ENCODE measurements at places on chromosomes 4 and X.

DNA sequence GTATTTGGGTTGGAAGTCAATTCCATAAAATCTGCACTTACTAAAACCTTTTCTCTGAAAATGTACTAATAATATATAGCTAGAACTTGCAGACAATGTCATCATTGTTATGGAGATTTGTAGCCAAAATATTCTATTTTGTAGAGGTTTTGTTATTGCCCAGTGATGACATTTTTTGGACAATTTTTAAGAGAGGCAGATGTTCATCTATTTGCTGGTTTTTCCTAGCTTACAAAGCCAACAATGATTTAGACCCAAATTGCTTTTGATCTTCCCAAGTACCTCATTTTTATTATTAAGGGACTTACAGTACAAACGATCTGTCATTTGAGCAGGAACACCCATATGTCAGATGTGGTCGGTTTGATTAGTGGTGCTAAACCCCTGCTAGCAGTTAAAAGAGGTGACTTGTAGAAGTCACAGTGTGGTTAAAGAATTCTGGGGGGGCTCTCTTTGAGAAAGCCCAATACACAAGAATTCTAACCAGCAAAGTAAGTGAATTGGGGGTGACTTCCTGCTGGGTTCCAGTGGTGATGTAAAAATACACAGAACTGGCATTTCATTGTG lies 136.2 kb downstream of the KIT start:
- DNase-seq = no peak

DNA sequence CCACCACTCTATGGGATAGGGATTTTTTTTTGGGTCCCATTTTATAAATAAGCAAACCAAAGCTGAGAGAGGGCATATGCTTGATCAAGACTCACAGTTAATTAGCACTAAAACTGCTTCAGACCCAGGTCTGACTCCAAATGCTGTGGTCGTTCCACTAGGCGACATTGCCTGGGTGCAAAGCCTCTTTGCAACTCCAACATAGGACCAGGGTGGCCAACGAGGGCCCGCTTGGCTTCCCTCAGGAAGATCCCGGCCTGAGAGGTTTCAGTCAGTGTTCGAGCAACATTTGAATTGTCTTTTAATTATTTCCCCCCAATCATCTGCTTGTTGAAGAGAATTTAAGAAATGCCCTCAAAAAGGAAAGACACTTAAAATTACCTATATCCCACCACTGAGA lies 11.2 kb downstream of the PJA1 start:
- DNase-seq = no peak

- DNase-seq = no peak
Measured at GRCh38 chr4:187598196-187598595, 397.4 kb upstream of the ZFP42 start.

DNA sequence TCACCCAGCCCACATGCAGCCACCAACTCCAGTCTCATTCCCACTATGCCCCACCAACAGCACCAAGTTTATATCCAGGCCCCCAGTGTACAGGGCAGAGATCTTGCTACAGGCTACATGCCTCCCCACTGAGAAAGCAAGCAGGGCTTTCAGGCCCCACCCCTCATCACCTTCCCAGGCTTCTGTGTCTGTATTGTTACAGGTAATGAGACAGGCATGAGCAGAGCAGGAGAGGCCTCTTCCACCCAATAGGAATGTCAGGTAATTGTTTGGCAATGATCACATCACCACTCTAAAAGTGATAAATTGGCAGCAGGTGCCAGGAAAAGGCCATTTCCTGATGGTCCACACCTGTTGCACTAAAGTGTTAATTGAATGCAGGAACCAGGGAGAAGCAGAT lies 102.5 kb downstream of the ZNF518B start:
- no peak for DNase-seq

DNA sequence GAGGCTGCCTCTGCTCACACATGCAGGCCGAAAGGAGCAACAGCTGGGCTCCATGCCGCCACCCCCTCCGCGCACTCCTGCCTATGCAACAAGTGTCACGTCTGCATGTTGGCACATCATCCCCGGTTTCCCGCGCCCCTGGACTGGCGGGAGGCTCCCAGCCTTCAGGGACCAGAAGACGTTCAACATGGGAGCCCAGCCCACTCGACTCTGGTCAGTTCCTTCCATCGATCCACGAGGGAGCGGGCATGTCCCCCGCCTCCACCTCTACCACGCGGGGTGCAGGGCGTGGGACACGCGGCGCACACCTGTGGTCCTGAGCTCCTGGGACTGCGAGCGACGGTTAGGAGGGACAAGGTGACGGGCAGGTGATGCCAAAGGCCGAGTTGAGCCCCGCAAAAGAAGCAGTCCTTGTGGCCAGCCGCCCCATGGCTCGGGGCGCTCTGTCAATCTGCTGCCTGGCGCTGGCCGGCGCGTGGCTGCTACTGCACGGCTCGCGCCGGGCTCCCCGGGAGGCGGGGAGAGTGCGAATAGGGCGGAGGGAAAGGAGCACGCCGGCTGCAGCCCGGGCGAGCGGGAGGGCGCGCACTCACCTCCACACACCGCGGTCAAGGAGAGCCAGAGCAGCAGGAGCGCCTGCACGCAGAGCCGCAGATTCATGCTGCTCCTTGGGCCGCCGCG lies 645 bp downstream of the APLN start:
- no peak for DNase-seq

DNA sequence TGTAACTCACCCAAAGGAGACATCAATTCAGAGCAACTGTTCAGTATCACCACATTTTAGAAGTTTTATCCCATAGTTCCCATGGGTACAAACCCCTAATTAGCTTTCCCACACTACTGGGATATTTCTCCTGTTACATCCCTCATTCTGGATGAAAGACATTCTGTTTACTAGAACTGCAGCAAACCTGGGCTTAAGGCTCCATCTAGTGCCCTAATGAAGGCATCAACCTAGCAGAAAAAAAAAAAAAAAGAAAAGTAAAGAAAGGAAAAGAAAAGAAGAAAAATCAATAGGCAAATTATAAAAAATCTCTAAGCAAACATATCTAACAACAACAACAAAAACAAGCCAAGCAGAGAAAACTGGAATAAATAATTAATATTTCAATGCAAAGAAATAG lies 133.7 kb upstream of the CPXCR1 start:
- DNase-seq = no peak

GRCh38 chrX:39592776-39593175 lies 505.0 kb downstream of the BCOR start:
- no peak for DNase-seq

DNA sequence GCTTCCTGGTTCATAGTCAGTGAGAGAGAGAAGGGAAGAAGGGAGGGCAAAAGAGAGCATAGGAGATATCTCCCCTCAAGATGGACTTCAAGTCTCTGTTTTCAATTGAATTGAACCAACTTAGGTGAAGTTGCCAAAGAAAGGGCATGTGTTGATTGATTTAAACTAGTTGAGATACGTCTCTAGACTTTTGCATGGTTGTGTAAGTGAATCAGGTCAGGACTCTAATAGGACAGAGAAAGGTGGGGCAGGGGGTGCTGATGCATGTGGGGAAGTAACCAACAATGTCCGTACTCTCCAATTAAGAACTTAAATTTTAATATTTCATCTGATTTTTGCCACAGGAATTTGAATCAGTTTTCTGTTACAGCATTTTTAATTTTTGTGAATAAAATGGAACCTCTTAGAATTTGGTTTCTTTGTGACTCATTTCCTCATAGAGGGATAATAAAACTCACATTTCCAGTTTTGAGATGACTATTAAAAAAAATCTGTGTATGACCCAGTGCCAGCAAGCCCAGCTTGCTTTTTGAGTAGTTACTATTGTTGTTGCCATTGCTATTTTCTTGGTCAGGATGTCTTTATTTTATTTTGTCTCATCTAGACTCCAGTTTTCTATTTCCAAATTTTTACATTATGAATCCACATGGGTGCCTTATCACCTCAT lies 37.3 kb downstream of the SLIT2 start:
- DNase-seq = no peak

GRCh38 chr4:167713756-167714155 lies 378.6 kb upstream of the ANXA10 start:
- DNase-seq = no peak

GRCh38 chrX:107716118-107716684 lies 59.4 kb downstream of the TSC22D3 start:
- no peak for DNase-seq

- no peak for DNase-seq
Measured at GRCh38 chrX:54798137-54798536, at the start of gene ITIH6. TSS of gene ITIH6 (minus strand) at chrX:54798255. CDS start at chrX:54798210, 45 bp downstream.

GRCh38 chr4:5456296-5456845 lies 252.0 kb downstream of the EVC2 start:
- no peak for DNase-seq

GRCh38 chr4:76723373-76723772 lies 174.6 kb downstream of the SOWAHB start:
- DNase-seq = no peak

DNA sequence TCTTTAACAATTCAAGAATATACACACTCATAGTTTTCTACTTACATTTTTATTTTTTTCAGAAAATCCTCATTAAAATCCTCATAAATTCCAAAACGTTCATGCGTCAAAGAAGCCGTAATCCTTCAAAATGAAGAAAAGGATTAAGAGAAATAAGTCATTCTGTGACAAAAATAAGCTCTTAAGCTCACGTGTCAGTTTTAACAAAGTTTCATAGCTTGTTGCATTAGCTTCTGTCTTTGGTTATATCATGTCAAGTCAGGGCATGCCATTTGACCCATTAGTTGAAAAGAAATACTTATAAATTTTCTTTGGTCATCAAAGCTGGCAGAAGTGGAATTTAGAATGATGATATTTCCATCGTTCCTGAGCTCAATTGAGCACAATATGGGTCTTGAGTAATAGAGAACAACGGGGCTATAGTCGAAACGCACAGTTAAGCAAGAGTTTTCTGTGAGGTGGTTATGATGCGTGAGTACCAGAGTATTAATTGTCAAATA lies 185.2 kb upstream of the CTSO start:
- no peak for DNase-seq

GRCh38 chrX:110531873-110532580 lies 173.4 kb downstream of the RTL9 start:
- DNase-seq = no peak

- DNase-seq = no peak
Measured at GRCh38 chr4:114474188-114474800, 124.3 kb upstream of the UGT8 start.

DNA sequence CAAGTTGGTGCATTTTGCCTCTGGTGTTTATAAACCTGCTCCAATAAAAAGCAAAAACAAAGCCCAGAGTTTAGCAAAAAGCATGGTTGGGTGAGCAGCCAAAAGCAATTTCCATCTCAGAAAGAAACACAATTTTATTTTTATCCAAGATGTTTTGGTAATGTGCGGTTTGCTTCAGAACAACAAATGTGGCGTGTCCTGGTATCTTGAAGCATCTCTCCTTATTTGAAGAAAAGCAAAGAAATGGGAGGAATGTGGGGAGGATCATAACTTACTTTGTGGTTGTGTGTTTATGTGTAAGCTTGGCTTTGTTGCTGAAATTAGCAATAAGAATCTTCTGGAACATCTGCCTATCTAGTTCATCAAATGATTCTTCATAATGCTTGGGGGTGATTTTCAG lies 88.3 kb upstream of the DDX3X start:
- DNase-seq = no peak

- peak; percentile 84 for DNase-seq
Measured at GRCh38 chr4:113823291-113823659, 61.7 kb upstream of the CAMK2D start.

DNA sequence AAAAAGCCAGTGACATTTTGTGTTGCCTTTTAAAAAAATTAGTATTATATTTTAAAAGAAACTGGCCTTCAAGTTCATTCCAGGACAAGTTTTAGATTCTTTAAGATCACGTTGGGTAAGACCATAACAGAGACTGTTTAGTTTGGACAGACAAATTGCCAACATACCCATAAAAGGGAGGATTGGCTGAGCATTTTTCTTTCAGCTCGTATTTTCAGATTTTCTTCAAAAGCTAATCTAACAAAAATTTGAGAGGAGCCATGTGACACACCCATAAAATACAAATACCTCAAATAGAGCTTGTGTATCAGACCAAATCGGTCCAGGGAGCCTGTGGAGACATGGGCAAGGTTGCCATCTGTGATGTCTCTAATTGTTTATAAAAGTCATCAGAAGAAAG lies 74.6 kb upstream of the C1QTNF7 start:
- no peak for DNase-seq

DNA sequence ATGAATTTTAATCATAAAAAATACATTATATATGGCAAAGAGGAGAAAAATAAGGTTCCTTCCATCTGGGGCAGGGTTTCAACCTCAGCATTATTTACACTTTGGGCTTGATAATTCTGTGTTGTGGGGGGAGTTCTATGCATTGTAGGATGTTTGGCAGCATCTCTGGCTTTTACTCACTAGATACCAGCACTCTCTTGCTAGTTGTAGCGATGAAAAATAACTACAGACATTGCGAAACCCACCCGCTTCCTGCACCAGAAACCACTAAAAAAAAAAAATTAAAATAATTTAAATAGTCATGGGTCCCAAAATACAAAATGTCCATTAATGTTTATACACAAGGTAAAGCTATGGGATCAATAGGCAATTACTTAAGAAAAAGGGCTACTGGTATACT lies 52.7 kb downstream of the PPP3CA start:
- DNase-seq = no peak

GRCh38 chrX:45274576-45274975 lies 73.9 kb upstream of the DIPK2B start:
- DNase-seq = no peak

DNA sequence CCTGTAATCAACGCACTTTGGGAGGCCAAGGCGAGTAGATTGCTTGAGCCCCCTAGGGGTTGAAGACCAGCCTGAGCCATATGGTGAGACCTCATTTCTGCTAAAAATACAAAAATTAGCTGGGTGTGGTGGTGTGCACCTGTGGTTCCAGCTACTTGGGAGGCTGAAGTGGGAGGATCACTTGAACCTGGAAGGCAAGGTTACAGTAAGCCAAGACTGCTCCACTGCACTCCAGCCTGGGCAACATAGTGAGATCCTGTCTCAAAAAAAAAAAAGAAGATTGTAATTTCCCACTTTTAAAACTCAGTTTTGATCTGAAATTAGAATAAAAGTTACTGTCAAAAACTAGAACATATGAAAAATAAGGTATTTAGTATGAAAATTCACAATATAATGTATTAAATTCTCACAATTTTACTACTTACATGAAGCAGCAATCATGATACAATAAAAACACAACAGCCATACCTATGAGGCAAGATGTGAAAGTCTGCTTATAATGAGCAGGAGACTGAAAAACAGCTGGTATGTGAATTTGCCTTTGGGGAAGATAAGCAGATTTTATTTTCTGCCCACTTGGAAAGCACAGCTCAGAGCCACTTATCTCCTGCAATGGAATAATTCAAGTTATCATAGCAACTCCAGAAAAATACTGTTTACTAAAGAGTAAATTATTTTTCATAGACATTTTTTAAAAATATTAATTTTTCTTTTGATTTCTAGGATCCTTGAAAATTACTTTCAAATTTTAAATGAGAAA lies 50.6 kb downstream of the ZGRF1 start:
- no peak for DNase-seq

- DNase-seq = no peak
Measured at GRCh38 chr4:150004481-150004880, 73.8 kb upstream of the DCLK2 start.

- DNase-seq = no peak
Measured at GRCh38 chr4:88382621-88383020, 4.0 kb downstream of the HERC6 start.

Data from inflammatory macrophage (primary cell).